Stimulated activated CD4-positive, alpha-beta T cell treated with anti-CD3 and anti-CD28 coated beads, Interleukin-2, amount 100 ng/mL, for 24 hours (primary cell): ENCODE measurements at places on chromosomes 3 and 15.

DNA sequence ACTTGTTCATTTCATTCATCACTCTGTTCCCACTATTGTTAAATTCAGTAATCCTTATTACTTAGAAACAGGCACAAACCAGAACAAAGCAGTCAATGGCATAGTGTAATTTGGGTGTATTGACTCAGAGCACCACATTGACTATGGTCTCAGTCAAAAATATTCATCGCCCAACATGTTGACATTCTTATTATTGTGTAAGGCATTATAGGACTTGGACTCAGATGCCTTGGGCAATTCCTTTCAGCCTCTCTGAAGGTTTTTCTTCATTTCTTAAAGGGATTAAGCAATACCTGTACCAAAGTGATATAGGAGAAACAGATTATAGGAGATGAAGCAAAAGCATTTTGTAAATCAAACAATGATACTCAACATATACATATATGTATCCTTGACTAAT, 114.7 kb upstream of the BHLHE40 start:
- no peak for DNase-seq

DNA sequence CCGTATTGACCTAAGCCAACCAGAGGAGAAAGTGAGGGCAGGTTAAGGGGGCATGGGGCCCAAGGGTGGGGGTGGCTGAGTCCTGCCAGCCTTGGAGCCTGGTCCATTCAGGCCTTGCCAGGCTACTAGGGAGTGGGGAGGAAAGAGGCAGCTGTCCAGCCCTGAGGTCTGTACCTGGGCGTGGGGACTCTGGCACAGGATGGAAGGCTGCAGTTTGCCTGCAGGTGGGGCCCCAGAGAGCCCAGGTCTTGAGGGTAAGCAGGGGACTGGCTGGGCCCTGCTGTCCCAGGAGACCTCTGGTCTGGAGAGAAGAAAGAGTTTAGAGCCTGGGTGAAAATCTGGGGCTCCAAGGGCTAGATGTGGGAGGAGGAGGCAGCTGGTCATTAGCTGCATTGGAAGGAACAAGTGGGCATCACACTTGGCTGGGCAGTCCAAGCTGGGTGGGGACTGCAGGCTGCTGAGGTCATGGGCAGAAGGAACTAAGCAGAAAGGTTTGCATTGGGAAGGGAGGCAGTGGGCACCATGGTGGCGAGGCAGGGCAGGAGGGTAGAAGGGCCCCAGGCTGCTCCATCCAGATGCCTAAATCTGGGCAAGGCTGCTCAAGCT, 108.4 kb downstream of the OXNAD1 start:
- DNase-seq: no peak

DNA sequence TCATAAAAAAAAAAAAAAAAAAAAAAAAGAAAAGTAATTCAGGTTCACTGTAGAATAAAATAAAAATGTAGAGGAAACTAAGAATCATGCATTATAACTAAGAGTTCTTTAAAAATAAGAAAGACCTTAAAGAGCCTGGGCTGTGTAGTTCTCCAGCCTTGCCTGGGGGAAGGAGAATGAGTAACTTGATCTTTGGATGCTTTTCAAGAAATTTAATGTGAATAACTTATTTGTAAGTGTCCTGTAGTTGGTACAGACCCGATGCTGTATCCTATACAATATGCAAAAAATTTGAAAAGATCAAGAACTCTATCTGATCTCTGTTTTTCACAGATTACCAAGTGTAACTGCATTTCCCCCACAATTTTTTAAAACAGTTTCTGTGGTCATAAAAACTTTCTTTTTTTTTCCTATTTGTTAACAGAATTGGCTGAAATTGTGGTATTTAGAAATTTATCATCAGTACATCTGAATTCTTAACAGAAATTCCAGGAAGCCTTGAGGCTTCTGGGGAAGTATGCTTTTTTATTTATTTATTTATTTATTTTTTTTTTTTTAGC, 195.3 kb downstream of the THRB start:
- DNase-seq: no peak

DNA sequence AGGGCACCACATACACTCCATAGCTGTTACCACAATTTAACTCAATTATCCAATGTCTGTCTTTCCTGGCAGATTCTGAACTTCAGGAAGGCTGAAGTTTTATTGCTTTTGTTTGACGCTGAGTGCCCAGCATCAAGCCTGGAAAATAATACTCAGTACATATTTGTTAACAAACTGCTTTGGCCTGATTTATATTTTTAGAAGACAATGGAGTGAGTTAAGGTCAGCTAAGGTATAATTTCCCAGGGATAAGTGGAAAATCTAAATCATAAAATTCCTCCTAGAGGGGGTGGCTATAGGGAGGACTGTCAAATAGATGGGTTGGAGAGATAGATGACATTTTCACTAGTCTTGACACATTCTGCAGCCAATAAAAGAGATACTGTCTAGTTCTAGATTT, 659.4 kb upstream of the ADAMTS9 start:
- no peak for DNase-seq
